ENCODE measurements at places on chromosomes 4 and X.

- DNase-seq = no peak
Measured at GRCh38 chr4:155734065-155734464, 24.8 kb upstream of the GUCY1B1 start.

- DNase-seq = no peak
Measured at GRCh38 chr4:78561677-78562076, 10.1 kb downstream of the ANXA3 start.

GRCh38 chr4:10832806-10833628 is 148.4 kb upstream of the CLNK start:
- DNase-seq = no peak

DNA sequence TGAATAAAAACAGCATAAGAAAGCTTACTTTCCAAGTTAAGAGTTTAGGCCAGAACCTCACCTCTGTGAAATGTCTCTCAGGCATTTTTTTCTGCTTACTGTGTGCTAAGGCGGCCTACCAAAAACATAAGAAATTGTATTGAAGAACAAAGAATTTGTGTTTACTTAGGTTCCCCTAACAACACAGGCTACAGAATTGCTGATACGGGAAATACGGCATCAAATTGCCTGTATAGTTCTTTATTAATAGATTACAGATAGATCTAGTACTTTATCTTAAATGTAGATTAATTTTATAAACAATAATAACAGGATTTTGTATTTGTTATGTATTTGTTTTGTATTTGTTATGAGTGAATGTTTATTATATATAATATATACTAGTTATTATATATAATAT is 12.9 kb downstream of the ASIC5 start:
- no peak for DNase-seq

DNA sequence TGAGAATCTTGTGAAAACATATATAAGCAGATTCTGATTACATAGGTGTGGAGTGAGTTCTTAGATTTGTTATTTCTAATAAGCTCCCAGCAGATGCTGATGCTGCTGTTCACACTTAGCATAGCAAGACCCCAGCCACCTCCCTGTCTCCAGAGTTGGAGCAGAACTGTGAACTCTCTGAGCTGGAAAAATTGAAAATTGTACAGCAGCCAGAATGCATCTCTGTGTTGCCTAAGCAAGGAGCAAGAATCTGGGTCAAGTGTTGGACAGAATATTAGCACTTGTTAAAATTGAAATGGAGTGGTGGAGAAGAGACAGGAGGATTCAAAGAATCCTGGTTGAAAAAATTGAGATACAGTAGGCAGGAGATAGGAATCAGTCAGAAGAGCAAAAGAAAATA is 146.6 kb upstream of the FAM47C start:
- DNase-seq = no peak

DNA sequence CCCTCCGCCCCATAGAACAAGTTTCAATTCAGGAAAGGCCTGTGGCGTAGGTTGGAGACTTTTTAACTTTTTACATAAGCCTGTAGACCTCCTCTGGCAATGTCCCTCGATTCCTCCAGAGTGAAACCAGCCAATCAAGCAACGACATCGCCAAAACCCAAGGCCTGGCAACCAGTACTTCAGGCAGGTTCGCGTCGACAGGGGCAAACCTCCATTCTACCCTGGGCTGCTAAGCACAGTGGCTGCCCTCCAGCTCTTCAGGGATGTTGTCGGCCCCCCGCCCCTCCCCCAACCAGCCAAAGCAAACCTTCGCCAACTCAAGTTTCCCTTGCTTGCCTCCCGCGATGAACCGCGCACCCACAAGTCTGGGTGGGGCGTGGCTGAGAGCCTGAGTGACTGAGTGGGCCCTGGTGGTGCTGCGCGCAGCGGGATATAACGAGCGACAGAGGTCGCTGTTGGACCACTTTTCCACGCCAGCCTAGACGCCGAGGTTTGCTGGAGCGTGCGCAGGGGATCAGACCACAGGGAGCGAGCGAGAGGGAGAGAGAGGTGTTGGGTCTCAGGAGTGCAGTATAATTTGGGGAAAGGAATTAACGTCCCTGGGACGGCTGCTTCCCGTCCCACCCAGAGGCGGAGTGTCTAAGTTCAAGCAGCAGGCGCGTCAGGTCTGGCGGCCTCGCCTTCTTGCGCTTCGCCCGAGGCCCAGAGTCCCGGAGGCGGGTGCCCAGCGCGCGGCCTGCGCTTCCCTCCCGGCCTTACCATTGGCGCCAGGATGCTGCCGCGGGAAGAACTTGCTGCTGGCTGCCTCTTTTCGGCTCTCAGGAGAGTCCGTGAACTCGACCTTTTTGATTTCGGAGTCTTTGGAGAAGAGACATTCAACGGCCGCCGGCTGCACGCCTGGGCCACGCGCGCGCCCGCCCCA is 9.0 kb upstream of the PITX2 start:
- no peak for DNase-seq

DNA sequence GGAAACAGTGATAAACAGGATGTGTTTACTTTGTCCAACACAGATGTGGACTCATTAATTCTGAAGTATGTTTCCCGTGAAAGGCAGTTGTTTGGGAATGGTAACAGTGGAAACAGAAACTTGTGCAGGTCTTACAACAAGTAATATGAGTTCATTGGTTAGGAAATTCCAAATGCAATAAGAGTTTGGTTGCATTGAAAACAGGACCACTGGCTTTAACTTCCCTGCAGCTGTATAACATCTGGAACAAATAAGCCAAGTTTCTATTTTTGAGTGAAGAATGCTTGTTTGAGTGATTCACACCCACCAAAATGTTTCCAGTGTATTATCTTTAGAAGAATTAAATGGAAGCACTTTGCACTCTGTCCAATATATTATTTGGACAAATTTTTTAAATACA is 82.4 kb upstream of the BMP3 start:
- no peak for DNase-seq

DNA sequence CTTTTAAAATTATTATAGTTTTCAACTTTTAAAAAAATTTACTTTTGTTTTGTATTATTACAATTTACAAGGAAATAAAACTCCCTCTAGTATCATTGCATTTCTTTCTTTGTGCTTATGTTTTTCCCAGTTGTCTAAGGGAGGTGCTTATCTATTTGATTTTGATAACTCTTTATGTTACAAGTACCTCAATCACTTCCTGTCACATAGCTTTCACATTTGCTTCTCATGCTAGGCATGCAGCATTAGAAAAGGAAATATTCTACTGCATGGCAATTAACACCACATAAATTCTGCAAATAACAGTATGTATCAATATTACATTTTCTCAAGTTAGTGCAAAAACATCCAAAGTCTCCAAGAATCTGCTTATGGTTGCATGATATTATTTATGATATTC is 180.3 kb upstream of the HS3ST1 start:
- no peak for DNase-seq

- DNase-seq = no peak
Measured at GRCh38 chr4:87029356-87029755, 94.5 kb downstream of the AFF1 start.

DNA sequence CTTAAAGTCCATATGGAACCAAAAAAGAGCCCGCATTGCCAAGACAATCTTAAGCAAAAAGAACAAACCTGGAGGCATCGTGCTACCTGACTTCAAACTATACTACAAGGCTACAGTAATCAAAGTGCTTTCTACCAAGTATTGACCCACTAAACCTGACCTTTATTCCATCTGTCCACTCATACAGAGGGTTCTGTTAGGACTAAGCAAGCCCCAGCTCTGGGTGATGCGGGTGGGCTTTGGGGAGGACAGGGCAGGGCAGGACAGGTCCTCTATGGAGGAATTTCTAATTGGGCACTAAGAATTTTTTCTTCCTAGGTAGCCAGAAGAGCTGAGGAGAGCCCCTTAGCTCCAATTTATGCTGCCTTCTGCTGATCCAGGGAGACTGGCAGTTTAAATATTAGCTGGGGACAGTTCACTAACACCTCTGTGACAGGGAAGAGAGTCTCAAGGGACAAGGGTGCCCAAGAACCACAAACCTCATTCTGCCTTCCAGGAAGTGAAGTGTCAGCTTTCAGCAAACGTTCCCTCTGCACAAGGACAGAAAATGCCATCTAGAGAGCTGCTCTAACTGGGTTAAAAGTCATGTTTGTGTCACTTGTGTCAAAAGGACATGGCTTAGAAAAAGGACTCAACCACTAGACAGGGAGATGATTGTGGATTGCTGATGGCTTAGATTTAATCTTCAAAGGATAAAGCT is 143.2 kb downstream of the KIT start:
- DNase-seq = no peak

- no peak for DNase-seq
Measured at GRCh38 chr4:156663663-156664062, 307.9 kb downstream of the PDGFC start.

DNA sequence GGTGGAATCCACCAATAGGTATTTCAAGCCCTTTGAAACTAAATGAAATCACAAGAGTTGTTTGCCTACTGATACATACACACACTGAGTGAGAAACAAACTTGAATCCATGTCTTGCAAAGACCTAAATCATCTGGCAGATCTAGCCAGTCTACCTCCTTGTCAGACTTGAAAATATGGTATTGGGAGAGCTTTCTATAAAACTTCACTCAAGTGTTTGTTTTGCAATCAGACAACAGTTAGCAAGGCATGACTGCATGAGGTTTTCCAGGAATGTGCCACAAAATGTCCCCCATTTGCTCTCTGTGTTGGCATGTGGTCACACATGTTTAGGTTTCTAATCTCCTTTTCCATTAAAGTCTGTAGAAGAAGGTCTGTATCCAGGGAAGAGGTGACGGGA is 52.4 kb downstream of the MAP3K15 start:
- no peak for DNase-seq

- peak; percentile 17 for DNase-seq
Measured at GRCh38 chr4:38177641-38178391, 217.6 kb downstream of the PTTG2 start.

DNA sequence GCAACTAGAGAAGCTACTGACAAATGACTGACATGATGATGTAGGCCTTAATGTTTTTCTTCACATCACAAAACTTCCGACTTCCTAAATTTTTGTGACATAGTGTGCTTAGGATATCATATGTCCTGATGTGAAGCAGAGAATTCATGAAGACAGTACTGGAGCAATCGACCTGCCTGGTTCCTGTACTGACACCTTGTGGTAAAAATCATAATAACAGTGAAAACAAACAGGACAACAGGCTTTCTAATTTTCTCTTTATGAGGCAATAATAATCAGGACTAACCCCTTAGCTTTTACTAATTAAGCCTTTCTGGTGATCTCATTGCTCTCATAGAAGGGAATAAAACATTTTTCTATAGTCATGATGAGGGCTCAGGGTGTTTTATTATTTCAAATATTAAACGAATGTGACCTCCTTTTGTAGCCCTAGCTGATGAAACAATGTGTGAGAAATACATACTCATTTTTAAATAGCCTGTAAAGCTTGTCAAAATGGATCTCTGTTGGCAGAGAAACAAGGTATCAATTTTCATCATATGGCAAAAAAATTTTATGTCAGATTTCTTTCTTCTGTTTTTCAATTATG is 158.4 kb downstream of the TENT5D start:
- no peak for DNase-seq

GRCh38 chrX:96376266-96376665 is 308.4 kb upstream of the DIAPH2 start:
- no peak for DNase-seq

DNA sequence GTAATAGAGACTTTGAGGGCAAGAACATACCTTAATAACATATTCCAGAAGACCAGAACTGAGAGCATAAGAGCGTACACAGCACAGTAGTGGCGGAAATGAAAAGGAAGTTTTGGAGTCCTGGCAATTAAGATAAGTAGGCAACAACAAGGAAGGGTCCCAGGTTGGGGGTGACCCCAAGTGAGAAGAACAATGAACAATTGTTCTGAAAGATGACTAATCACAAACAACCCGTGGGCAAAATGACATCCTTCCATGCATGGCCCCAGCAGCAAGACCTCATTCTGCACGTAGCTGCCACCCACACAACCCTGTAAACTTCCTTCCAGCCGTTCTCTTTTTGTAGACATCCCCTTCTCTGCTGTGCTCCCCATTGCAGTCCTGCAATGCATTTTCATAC is 384.4 kb upstream of the PABPC4L start:
- DNase-seq = no peak

DNA sequence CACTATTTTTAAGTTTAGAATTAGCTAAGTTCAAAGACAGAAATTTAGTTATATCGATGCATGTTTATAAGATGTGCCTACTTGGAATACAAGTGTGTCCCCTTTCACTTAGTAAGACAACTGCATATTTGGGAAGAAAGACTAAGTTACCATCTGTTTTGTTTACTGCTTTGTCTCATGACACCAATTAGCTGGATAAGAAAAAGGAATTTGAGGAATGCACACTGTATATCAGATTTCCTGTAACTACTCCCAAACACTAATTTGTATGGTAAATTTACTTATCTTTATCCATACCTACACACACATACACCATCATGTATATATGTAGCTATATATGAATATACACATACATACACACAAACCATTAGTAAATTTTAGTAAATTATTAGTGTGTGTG is 1442.8 kb upstream of the IGFBP7 start:
- no peak for DNase-seq

- DNase-seq = no peak
Measured at GRCh38 chr4:22532896-22533295, 17.0 kb upstream of the ADGRA3 start.

DNA sequence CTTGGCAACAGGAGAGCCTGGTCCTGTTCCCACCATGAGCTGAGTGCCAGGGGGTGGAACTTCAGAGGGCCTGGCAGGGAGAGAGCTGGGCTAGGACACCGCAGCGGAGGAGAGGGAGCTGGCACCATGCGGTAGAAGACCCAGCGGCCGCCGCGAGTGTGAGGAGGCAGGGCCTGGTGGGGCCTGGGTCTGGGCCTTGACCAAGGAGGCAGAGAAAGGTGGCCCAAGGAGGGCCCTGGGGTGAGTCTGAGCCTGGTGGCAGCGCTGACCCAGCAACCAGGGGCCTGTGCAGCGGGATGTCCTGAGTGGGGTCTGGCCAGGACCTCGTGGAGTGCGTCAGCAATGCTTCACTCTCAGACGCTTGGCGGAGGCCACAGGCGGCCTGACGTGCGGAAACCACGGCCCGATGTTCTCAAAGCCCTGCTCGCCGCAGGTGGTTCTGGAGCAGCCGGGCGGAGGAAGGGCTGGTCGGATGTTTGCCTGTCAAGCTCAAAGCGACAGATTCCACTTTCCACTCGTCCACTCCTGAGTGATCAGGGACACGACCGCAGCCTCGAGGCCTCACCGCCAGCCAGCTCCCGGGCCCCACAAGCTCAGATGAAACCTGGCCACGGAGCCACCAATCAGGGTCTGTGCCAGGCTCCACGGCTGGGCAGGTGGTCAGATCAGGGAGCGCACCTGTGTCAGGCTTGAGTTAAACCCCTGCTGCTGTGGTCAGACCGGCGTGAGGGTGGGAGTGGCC is 20.8 kb downstream of the ATP5ME start:
- DNase-seq = no peak

DNA sequence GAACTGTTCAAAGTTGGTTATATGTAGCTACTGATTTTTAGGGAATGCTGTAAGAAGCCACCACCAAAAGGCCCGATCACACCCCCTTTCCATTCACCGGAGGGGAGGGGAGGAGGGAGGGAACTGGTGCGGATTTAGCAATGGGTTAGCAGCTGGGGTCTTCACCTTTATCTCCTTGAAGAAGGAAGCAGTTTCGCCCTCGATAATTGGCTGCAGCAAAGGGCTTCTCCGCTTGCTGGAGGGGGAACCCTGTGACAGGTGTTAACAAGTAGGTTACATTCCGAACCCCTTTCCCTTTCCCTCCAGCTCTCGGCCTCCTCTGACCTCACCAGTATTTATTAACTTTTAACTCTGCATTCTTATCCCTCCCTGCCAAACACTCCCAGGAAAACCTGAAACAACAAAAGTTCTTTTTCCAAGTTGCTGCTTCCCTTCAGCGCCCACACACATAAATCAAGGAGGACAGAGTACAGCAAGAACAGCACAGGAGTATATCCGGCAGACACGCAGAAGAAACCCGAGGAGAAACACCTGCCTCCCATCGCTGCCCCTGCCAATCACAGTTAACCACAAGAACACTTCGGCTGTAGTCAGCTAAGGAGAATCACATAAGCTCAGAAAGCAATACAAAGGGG is 39.8 kb upstream of the NAP1L5 start:
- DNase-seq = no peak

Data from activated CD8-positive, alpha-beta memory T cell treated with anti-CD3 and anti-CD28 coated beads for 1 hour (primary cell).